ENCODE measurements at places on chromosomes 12 and 14.

- DNase-seq: no peak
Measured at GRCh38 chr12:39692258-39692853, 72.8 kb upstream of the ABCD2 start.

DNA sequence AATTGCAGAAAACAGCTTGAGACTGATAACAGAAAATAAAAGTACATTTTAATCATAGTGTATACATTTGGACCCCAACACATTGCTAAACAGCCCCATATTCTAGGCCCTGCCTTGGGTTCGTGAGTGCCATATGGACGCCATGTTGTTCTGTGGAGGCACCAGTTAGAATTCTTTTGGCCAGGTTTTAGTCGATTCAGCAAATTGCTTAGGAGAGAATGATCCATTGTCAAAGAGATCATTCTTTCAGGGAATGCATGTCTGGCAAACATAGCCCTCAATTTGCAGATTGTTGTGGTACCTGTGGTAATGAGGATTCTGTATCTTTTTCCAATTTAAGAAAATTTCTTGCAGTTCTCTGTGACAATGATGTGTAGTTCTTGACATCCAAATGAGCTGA lies 183.6 kb upstream of the DDHD1 start:
- DNase-seq: no peak

DNA sequence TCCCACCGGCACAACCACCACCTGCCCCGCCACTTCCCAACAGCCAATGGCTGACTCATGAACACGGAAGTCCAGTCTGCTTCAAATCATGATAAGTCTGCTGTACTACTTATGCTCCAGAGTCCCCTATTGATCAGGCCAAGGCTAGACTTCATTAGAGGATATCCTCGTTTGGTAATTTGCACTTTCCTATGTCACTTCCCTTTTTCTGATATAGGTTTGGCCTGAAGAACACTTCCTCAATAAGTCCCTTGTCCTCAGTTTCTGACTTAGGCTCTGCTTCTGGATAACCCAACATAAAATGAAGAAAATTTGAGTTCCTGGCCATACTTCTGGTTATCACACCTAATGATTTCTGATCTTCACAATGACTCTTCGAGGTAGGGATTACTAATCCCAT lies 45.3 kb downstream of the IFNG-AS1 start:
- DNase-seq: no peak

GRCh38 chr14:76937181-76938091 lies 91.1 kb downstream of the IRF2BPL start:
- no peak for DNase-seq

GRCh38 chr12:98821866-98822265 lies 176.8 kb downstream of the APAF1 start:
- DNase-seq: no peak

GRCh38 chr12:76568888-76569551 lies 9.4 kb upstream of the OSBPL8 start:
- DNase-seq: no peak

DNA sequence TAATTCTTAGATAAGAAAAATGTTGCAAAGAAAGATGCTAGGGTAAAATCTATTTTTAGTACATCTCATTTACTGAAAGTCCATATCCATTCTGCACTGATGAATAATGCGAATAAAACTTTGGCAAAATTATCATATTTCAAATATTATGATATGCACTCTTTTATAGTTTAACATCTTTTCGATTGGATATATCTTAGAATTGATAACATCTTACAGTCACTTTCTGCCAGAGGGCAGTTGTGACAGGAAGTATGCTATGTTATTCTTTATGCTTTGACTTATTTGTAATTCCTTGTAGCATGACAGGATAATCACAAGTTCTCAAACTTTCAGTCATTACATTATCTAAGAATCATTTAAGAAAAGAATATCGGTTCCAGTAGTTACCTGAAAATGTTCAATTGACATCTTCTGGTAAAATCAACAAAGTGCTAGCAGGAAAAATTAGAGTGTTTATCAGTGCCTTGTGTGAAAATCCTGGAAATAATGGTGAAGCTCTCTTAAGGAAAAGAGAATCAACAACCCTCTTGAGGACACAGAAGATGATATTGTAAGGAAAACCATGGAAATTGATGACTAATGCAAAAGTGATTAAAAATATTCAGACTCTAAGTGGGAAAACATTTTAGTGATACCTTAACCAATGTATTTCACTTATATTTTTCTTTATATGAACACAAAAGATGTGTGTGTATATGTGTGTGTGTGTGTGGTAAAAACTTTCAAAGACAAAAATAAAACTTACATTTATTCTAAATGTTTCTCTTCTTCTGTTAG lies 95.5 kb downstream of the SLC6A15 start:
- no peak for DNase-seq

DNA sequence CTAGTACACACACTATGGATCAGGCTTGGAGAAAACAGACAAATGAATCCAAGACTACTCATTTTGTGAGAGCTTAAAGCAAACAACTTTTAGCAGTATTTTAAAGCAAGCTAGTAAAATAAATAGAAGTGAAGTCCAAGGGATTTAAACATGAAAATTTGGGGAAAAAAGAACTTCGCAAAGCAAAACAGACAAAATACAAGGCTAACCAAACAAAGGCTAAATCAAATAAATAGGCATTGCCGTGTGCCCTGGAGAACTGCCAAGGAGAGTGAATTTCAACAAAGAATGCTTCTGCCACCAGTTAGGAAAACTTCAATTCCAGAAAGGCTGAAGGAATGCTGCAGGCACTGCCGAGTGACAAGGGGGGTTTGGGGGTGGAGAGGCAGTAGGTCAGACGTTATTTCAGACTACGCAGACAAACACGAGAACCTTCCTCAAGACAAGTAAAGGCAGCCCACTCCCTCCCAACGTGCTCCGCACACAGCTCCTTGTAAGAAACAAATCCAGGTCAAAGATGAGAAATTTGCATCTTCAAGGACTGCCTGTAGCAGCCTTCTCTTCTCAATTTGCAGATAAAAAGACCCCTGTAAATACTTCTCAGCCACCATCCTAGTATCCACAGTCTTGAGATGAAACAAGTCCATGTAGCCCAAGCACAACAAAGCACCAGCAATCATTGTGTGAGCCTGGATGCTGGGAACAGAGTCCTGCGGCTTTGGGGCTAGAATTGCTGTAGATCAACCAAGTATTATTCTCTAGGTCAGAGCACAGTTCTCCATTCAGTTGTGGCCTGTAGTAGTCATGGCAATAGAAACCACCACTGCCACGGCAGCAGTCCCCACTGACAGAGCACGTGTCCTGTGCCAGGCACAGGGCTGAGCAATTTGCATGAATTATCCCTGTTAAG lies 43.3 kb downstream of the EFCAB11 start:
- DNase-seq: no peak

- DNase-seq: no peak
Measured at GRCh38 chr12:97482143-97482693, 19.6 kb downstream of the RMST start.

GRCh38 chr12:51751661-51752060 lies 96.9 kb downstream of the FIGNL2 start:
- no peak for DNase-seq

DNA sequence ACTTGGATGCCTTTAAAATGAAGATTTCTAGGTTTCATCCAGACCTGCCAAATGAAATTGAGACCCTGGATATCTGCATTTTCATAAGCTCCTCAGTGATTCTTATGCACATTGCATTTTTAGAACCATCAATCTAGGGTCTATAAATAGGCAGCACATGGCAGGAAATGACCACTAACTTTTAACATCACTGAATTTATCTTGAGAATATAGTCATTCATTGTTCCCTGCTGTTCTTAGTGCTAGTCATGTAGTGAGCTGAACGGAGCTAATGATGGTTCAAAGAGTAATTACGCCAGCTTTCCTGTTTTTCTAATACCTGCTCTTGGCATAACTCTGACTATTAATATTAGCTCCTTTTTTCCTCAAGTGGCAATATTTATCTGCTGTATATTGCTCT lies 91.6 kb downstream of the TPH2 start:
- no peak for DNase-seq

DNA sequence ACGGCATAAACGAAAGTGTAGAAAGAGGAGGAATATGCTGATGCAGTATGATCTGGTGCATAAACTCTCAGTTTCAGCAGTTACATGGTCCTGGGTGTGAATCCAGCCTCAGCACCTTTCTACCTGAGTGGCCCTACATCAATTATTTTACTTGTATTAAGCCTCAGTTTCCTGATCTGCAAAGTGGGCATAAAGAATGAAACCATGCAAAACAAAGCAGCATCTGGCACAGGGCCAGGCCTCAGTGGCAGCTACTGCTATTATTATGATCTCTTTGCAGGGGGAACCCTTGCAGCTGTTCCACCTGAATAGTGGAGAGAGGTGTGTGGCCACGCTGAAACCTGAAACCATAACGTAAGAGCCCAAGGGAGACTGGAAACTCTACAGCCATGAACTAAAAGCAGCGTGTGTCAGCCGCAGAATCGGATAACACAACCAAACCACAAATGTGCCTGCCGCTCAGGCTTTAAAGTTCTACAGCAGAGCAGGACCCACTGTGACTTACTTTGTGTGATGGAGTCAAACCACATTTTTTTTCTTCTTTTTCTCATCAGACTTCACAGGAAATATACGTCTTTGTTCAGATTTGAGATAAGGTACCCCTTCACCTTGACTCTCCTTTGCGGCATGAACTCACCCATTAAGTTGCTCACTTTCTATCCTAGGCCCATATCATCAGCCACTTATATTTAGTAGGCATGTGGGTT lies 29.2 kb upstream of the FOS start:
- DNase-seq: peak; percentile 76

DNA sequence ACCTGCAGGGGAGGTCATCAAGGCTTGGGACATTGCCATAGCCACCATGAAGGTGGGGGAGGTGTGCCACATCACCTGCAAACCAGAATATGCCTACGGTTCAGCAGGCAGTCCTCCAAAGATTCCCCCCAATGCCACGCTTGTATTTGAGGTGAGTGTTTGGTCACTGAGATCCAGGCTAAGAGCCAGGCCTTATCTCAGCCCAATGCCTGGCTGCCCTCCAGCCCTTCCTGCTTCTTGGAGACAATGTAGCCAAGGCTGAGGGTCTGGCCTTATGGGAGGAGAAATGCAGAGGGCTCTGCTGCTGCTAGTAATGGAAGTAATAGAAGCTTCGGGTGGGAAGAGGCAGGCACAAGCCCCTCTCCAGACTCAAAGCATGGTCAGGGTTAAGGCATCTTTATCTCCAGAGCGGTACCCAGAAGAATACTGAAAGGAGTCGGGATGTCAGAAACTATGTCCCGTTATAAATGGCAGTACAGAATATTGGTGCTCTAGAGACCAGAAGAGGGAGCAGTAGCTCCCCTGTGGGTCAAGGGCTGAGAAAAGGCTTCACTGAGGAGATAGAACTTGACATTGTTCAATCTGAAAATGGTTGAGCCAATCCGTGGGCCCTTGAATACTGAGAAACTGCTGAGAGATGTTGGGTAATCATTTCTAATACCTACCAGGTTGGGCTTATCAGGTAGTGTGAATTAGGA lies 3.1 kb downstream of the FKBP4 start:
- no peak for DNase-seq

DNA sequence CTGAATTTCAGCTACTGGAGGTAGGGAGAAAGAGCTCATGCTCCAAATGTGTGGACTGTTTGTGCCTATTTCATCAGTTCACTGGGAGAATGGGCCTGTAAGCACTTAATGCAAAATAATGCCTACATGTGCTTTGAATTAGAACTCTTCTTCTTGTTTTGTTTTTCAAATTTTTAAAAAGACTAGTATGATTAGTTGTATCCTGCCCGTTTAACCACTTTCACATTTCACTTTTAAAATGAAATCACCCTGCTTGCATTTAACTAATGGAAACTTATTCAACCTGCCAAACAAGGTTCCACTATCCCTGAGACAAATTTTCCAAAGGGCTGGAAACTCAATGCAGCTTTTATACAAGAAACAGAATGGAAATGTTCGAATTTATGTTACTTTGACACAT lies 79.7 kb downstream of the SAMD4A start:
- no peak for DNase-seq

GRCh38 chr12:47950856-47951468 lies 12.4 kb upstream of the TMEM106C start:
- no peak for DNase-seq

DNA sequence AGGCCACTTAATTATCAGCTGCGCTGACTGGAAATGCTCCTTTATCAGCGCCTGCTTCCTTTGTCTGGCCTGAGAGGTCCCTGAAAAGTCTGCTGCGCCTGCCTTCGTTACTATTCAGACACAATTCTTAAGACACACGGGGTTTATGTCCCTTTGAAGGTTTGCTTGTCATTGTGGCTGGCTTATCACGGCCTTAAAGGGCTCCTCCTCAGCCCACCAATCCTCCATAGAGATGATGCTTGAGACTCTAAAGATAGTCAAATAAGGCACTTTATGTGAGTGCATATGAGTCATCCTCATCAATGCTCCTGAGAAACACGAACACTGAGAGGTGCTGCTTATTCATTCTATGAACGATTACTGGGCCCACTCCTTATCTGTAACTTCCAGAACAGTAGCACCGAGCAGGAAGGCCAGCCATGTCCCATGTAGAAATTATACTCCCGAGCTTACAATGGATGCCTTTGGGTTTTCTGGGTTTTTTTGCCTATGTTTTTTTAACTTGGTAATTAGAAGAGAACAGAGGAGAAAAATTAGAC lies 1268.2 kb upstream of the TMEM132C start:
- DNase-seq: no peak

GRCh38 chr12:50665609-50666008 lies 98.3 kb upstream of the ATF1 start:
- DNase-seq: no peak

DNA sequence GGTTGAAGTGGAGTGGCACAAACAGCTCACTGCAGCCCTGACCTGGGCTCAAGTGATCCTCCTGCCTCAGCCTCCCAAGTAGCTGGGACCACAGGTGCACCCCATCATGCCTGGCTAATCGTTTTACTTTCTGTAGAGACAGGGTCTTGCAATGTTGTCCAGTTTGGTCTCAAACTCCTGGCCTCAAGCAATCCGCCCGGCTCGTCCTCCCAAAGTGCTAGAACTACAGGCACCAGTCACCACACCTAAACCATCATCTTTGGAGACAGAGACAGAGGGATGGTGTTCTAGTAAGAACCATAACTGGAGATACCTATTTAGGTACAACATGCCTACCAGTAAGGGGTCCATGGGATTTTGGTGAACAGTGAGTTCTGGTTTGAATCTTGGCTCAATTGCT lies 2.5 kb upstream of the DDX23 start:
- no peak for DNase-seq

DNA sequence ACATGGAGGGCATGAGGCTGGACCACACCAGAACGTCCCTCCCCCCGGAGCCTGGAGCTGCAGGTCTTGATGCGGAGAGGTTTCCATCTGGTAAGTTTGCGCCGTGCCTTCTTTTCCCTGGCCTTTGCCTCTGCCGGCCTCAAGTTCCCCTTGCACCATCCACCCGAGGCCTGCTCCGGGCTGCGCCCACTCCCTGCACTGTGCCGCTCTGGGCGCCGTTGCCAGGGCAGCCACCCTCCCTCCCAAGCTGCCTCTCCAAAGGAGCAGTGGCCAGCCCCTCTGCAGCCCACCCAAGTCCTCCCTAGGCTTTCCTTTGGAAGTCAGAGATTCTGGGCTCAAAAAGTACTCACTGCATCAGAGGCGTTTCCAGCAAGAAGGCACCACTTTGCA lies 46.2 kb upstream of the MEG3 start:
- DNase-seq: no peak

GRCh38 chr14:70177081-70177800 lies 11.5 kb downstream of the SLC8A3 start:
- DNase-seq: no peak

GRCh38 chr14:99654235-99654985 lies 9.5 kb downstream of the HHIPL1 start:
- no peak for DNase-seq

Data from stimulated activated CD4-positive, alpha-beta T cell treated with anti-CD3 and anti-CD28 coated beads, Interleukin-2, amount 100 ng/mL, for 24 hours (primary cell).